ENCODE measurements at places on chromosomes 6 and 20.
A peak's percentile ranks its signal among the peaks of the same experiment; 100 is the strongest.

- no peak for DNase-seq
These were observed 136.4 kb downstream of the MTFR2 start for GRCh38 chr6:136113736-136114173.

DNA sequence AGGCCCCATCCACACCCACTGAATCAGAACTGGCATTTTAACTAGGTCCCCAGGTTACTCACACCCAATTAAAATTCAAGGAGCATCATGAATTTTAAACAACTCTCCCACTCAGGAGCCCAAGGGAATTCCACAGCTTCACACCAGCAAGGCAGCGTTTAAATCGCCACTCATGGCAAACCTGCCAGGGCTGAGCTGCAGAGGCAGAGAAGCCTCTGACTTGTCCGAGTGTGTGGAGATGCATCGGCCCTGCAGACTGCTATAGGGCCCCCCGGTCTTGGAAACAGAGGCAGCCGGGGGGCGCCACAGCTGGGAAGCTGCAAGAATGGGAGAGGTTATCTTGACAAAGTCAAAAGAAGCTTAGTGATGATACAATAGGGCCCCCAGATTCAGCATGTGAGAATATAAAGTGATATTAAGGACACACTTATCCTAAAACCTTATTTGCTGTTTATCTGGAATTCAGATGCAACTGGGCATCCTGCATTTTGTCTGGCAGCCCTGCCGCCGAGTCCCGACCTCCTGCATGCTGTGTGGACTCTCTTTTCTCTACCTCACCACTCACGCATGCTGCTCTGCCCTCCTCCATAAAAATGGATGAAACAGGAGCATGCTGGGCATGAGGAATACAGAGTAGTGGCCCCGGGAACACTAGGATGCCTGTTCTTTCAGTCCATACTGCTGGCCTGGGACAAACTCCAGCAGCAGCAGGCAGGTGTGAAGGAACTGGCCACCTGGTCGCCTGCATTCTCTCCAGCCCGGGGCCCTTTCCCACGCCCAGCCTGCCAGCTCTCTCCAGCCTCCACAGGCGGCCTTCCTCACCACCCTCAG is 126.1 kb downstream of the PXDC1 start:
- no peak for DNase-seq

DNA sequence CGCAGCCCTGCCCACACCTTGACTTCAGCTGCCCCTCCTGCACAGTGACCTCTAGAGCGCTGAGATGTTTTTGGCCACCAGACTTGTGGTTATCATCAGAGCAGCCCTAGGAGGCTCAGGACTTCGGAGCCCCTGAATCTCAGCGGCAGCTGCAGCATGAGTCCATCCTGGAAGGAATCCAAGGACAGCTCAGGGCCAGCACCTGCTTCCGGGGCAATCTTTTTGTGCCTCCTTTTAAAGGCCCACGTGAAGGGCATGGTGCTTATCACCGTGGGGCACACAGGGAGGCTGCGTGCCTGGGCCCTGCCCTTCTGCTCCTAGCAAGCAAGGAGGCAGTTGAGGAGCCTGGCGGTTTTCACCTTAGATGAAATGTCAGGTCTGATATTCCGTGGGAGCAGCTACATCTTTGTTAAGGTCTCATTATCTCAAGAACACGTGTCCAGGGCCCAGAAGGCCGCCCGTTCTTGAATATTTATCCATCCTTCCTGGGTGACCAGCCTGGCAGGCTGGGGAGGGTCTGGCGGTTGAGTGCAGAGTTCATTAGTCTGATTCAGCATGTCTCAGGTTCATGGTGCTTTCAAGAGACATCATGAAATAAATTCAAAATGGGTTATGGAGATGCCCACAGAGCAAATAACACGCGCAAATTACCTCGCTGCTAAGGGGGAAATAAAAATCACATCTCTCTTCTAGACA is 392.4 kb downstream of the TAF4 start:
- no peak for DNase-seq

- peak; percentile 1 for DNase-seq
These were observed 676.5 kb downstream of the TENT5A start for GRCh38 chr6:81075974-81076373.

GRCh38 chr6:12993283-12993898 is 276.8 kb downstream of the PHACTR1 start:
- no peak for DNase-seq
